Foreskin fibroblast (primary cell): ENCODE measurements at places on chromosomes 11 and 22.
A peak's percentile ranks its signal among the peaks of the same experiment; 100 is the strongest.

- DNase-seq: peak; percentile 37
Measured at GRCh38 chr22:21951931-21952465, 650 bp downstream of the PPM1F start.

DNA sequence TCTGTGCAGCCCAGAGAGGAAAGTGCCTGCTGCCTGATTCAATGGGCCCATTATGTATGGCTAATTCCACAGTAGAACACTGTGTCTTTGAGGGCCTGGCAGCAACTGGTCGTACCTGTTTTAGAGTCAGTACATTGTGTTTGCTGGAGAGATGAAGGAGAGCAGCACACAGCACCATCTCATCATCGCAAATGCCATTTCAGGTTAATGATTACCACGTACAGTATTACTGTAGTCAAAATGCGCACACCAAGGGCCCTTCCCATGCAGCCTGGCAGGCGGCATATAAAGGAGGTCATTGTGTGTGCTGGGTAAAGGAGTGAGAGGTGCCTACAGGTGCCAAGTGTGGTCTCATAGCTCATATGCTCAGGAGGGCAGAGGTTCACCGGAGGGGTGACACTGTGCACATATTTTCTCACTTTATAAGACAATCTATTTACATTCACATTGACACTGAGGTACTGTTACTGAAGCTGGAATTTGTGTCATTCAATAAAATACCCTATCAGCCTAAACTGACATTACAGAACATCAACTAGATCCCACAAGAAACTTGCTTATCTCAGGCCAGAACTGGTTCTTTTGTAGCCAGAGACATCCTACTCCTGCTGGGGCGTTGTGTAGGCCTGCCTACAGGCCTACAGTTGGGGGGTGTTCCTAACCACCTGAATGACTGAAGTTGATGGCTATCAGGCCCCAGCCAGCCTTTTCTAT, 90.4 kb downstream of the APIP start:
- DNase-seq: no peak

GRCh38 chr11:85869781-85870180, 14.6 kb downstream of the CCDC83 start:
- no peak for DNase-seq

DNA sequence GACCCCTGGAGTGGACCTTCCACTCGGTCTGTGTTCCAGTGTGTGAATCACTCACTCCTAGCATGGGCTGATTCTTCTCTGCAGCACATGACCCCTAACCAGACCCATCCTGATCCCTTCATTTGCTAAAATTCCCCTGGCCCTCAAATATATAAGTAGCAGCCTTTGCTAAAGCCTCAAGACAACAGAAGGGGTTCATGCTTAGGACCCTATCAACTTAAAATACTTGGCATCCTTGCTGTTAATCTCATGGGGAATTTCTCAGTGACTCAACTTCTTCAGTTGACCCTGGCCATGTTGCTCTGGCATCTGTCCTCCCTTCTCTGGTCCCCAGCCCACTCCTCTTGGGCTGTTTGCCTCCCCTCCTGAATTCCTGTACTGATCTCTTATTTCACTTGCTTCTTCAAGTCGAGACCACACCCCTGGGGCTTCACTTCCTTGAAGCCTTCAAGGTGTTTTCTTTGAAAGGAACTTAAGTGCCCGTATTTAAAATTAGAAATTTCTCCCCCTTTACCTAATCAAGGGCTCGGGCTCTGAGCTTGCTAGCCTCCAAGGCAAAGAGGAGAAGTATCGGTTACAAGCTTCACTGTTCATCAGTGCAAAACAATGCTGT, 23.6 kb downstream of the NNMT start:
- no peak for DNase-seq

DNA sequence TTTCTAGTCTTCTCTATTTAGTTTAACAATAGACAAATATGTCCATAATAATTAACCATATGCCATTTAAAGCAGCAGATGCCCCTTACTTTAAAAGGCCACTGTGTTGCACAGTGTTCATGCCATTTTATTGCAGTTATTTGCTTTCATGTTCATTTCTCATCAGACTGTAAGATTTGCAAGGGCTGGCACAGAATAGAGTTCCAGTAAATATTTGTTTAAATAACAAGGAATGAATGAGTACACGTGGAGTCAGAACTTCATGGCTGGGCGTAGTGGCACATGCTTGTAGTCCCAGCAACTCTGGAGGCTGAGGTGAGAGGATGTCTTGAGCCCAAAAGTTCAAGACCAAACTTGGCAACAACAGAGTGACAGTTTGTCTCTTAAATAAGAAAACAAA, 1228.6 kb downstream of the LRRC4C start:
- DNase-seq: no peak

DNA sequence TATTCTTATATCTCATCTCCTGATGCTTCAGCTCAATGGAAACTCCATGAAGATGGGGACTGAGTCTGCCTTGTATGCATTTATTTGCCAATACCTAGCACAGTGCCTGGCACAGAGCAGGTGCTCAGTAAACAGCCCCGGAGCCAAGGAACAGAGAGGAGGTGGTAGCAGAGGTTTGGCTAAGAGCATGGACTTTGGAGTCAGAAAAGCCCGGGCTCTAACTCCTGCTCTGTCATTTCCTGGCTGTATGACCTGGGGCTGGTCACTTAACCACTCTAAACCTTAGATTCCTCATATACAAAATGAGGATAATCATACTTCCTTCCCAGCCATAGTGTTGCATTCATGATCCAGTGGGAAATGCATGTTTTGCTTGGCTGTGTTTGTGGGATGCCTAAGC, 36.6 kb downstream of the TP53I11 start:
- no peak for DNase-seq

DNA sequence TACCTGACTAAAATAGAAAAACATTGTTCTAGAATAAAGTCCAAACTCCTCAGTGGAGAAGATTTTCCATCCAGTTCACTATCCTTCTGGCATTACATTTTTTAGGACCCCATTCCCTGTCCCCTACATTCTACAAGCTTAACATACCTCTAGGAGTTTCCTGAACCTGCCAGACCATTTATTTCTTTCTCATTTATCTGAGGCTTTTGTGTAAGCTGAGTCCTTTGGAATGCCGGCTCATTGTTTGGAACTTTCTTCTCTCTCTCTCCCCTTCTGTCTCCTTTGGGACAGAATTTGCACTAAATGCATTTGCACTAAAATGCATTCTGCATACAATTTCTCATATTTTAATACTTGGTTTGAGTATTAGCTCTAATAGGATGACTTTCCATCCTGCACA, 393.0 kb upstream of the ANO3 start:
- DNase-seq: no peak

DNA sequence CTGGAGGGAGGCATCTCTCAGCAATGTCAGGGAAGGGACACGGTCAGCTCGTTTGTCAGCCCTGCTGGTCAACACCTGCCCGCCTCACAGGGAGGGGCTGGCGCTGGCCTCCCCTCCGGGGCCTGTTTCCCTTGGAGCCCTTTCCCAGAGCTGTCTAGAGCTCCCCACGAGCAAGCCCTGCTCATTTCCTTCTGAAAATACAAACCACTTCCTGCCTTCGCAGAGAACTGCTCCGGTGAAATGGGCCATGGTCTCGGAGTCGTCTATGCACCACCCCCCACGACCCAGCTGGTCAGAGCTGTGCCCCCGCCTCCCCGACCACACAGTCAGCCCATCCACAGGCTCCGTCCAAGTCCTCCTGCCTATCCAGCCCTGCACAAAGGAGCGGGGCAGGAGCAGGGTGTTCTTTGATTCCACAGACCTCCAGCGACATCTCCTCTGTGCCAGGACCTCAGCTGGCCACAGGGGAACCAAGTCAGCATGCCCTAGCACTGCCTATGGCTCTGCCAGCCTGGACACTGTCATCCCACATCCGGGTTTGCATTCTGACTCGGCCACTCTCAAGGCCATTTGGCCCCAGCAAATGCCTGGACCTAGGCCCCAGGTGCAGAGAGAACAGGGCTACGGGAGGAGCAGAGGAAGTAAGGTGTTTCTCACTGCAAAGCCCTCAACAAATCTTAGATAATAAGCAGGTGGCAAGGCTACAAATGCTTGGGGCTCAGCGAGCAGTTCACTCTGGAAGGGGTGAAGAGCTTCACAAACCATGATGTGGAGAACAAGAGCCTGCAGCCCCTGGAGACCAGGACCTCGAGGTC, 82.1 kb upstream of the WNT11 start:
- DNase-seq: no peak

GRCh38 chr11:87493516-87493915, 455.8 kb downstream of the TMEM135 start:
- no peak for DNase-seq

GRCh38 chr11:102079625-102080024, 30.6 kb upstream of the YAP1 start:
- DNase-seq: no peak

GRCh38 chr11:76279646-76280045, 73.3 kb upstream of the WNT11 start:
- DNase-seq: no peak
